ENCODE measurements at places on chromosomes 16 and 17.

DNA sequence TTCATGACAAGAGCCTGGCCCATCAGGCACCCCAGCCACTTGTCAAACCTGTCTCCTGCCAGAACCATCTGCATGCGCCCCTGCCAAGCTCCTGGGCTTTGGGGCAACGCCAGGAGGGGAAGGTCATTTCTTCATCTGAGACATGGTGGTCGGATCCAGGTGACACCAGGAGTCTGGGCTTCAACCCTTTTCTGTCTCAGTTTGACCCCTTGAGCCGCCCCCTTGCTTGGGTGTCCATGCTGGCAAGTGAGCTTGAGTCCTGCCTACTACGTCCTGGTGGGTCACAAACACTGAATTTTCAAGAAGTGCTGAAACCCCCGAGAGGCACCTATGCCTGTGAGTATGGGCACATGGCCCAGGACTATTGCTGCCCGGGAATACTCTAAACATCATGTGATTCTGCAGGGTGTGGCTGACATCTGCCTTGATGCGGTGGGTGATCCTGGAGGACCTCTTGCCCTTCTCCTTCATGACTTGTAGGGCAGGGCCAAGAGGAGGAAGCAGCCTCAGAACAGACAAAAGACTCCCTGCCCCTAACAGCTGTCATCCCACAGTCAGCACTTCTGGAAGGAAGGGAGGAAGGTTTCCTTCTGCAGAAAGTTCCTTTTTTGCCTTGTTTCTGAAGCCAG, 43.4 kb downstream of the TNFRSF13B start:
- DNase-seq = no peak

- no peak for DNase-seq
These were observed 168.5 kb downstream of the XYLT1 start for GRCh38 chr16:17302214-17302613.

GRCh38 chr16:69036399-69037091, 68.9 kb upstream of the HAS3 start:
- no peak for DNase-seq

DNA sequence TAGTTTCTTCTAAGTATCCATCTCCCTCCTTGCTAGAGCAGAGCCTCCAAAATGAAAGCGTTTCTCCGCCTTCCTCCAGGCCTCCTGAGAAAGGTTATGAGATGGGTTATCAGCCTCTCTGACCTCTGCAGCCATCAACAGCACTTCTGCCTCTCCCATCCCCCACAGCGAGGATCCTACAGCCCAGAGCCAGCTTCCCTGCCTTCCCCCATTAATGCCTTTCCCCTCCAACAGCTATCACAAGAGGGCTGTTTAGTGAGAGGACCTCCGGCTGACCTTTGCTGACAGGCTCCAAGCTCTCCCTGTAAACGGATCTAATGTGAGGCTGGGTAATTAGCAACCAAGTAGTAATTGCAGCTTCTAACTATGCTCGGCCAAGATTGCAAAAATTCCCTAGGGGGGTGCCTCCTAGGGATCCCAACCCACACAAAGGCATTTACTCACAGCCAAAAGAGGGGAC, 55.8 kb downstream of the ZFHX3 start:
- DNase-seq = no peak

- DNase-seq = no peak
These were observed 56.5 kb downstream of the COPRS start for GRCh38 chr17:31802502-31802901.

Measured in stimulated activated CD8-positive, alpha-beta memory T cell treated with anti-CD3 and anti-CD28 coated beads, Interleukin-2, amount 100 ng/mL, for 1 hour (primary cell).